ENCODE measurements at places on chromosomes 13 and 19.

DNA sequence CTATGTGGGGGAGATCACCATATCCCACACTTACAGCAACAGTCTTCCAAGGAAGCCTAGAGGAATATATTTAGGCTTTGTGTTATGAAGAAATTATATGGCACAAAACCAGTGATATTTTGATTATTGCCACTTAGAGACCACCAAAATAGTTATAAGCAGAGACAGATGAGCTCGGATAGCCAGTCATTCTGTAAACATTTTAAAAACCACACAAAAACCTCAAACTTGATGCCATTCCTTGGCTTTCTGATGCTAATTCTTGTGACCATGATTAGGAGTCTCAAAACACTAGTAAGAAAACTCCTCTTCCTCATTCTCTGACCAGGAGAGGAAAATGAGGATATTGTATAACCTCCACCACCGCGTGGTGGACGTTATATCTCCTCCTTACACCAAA is 496.4 kb downstream of the FOXO1 start:
- DNase-seq: no peak

DNA sequence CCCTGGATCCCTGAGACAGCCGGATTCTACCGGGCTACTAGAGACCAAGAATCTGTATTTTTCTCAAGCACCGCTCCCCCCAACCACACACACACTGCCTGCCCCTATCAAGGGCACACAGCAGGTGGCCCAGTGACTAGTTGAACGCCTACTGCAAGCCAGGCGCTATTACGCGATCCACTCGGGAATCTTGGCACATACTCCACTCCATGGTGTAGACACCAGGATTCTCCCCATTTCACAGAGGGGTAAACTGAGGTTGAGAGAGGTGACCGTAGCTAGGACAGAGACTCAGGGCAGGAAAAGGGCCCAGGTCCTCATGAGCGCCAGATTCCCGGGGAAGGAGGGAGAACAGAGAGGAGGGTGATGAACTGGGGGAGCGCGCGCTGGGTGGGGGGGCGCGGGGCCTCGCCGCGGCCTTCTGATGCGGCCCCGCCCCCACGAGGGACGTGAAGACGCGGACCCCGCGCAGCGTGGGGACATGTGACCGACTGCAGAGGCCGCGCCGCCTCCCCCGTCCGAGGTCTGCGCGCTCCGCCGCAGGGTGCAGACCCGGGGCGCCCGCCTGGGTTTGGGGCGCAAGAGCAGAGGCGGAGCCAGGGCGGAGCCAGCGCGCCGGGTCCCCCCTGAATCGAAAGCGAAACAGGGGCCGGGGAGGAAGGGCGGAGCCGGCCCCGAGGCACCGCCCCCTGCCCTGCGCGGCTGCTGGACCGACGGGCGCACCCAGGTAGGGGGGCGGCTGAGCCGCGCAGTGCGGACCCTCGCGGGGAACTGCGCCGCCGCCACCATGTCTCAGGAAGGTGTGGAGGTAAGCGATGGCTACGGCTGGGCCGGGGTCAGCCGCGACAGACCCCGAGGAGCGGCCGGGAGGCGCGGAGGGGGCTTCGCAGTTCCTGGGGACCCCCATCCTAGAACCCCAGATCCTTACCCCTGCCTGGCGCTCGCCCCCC is at the start of gene SHFL:
SHFL (plus strand) TSS at position 677 of the 950 bp plus-strand sequence; CDS start at position 788, 111 bp downstream.
- peak; percentile 47 for DNase-seq

DNA sequence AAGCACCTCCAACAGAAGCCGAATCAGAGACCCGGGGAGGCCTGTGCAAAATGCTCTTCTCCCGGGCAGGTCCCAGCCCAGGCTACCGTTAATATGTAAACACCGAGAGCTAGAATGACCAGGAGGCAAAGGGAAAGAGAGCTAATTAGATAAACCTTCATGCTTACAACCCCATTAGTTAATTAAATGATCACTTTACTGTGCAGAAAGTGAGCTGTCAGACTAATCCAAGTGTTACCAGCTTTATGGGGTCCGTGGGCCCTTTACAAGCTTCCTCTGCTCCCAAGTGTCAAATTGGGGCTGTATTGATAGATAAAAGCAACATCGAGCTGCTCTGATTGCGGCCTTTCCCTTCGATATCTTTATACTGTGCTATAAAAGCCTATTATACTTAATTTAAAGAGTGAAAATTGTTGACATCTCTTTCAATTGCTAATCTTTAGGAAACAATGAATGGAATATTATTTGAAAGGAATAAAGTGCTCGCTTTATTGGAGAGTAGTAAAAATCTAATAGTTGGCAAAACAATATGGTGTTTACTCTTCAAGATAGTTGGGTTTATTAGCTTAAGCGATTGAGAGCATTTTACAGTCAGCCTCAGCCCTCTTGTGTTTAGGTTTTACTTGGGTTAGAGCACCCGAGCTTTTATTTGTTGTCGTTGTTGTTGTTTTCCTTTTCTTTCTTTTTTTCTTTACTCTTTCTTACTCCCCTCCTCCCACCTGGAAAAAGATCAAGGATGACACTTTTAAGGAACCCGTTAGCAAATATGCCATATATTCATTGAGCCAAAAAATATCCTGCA is 189.3 kb upstream of the GPR12 start:
- no peak for DNase-seq

GRCh38 chr13:79709471-79709870 is 228.5 kb downstream of the NDFIP2 start:
- DNase-seq: no peak

DNA sequence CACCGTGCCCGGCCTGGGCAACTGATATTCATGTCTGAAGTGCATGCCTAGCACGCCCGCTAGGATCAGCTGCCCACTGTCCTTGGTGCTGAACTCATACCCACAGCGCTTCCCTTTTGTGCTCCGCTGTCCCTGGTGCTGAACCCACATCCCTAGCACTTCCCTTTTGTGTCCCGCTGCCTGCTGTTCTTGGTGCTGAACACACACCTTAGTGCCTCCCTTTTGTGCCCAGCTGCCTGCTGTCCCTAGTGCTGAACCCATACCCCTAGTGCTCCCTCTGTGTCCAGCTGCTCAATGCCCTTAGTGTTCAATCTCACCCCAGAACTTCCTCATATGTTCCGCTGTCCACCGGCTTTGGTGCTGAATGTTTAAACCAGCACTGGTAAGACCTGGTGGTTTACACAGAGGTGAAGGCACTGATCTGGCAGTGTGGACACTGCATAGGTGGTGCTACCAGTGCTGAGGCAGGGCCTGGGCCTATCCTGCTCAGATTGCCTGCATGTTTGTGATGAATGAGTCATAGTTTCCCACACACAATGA is 26.3 kb upstream of the SIGLEC11 start:
- DNase-seq: peak; percentile 17

DNA sequence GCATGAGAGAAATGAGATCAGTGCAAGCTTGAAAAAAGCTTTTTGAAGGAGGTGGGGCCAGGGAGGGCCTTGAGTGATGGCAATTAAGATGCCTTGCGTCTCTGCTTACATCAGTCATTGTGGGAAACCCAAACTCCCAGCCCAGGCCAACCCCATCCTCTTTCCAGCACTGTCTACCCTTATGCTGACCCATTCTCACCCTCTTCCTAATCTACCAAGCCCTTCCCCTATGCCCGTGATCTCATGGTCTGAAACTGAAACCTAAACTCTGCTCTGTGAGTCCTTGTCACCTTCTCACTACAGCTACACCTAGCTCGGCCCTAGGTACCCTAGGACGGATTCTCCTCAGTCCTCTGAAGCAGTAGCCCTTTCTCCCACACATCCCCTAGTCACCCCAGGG is 36.0 kb upstream of the SERP2 start:
- DNase-seq: no peak

DNA sequence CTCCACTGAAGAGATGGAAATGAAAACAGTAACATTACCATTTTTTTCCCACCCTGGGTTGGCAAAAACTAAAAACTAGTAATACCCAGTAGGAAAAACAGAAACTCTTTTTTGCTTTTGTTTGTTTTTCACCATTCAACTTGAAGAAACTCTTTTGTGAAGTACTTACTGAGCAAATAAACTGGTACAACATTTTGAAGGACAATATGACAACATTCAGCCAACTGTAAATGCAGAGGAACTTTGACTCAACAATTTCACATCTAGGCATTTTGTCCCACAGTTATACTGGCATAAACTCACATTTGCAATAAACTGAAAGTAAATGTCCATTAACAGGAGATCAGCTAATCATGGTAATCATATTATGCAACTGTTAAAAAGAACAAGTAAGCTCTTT is 152.5 kb downstream of the RNF17 start:
- DNase-seq: no peak

- no peak for DNase-seq
These were observed 1074.3 kb upstream of the PCDH9 start for GRCh38 chr13:68304286-68304893.

DNA sequence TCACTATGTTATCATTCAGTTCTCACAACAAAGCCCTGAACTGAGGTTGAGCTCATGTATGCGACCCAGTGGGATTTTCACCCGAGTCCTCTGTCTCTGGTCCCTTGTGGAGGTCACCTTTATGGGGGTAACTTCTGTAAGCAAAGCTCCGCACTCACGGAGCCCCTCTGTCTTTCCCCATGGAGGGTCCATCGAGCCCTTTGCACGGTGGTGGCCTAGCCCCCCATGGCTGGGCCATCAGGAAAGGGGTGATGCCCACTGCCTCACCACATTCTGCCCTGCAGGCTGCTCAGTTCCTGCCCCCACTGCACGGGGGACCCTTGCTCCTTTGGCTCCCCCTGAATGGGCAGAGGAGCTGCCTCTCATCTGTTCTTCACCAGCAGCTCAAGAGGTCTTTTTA is 39.6 kb downstream of the CHST8 start:
- no peak for DNase-seq

DNA sequence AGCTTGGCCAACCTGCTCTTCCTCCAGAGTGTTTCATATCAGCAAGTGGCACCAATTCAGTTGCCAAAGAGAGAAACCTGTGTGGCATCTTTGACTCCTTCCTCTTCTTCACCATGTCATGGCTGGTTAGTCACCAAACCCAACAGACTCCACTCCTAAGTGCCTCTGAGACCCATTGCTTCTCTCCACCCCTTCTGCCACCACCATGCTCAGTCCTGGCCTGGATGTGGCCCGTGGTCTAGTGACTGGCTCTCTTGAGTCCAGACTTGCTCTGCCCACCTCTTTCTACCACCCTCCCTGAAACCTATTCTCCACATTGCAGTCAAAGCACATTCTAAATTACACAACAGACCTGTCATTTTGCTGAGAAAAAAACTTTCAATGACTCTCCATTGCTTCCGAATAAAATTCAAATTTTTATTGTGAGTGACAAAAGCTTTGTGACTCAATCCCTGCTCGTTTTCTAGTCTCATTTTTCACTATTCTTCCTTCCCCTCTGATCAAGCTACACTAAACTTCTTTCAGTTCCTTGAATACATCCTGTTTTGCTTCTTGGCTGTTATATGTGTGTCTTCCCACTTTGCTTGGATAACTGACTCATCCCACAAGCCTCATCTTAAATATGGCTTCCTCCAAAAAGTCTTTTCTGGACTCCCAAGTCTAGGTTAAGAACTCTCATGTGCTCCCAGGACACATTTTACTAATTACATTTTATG is 12.0 kb upstream of the TNFSF11 start:
- DNase-seq: no peak

DNA sequence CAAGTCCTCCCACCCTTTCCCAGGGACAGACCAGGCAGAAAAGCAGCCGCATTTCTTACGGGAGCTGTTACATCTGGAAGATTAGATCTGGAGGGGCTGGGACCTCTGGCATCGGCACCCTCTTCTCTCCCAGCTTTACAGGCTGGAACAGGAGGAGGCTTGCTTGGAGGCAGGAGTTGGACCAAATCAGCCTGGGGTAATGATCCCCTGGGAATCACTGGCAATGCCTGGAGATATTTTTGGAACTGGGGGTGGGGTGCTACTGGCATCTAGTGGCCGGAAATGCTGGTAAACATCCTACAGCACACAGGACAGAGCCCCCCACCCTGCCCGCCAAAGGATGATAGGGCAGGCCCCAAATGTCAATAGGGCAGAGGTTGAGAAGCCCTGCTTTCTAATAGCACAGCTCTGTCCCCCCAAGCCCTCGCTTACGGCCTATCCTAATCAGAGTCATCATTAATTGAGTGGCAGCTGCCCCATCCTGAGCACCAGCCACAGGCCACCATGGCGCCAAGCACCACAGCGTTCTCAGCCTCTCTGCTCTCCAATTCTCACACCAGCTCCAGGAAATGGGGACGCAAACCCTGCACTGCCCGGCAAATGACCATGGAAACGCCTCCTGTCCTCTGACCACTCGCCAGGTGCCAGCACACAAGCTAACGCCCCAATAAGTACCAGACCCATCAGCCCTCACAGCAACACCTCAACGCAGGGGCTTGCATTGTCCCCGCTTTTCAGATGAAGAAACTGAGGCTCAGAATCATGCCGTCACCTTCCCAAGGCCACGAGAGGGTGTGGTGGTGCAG is 20.6 kb downstream of the LRRC4B start:
- peak; percentile 28 for DNase-seq

DNA sequence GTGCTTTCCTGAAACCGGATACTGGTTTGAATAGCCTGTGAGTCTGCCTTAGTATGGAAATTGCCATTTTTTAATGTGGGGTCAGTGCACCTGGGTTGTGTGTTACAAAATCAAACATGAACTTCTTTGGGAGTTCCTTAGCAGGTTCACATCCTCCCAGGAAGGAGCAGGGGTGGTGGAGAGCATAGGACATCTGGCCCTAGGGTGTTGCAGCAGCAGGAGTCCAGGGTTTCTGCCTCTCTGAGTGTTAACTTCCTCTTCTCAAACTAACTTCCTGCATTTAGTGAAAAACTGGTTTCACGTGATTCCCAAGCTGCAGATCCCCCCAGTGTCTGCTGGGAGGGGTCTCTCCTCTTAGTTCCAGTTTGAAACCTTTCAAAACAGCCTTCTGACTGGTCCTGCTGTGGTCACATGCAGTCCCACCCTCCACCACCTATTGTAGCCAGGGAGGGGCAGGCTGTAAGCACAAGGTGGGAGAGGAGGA is 7.2 kb downstream of the RNASEH2B start:
- no peak for DNase-seq

- DNase-seq: peak; percentile 36
These were observed 11.4 kb downstream of the NFIX start for GRCh38 chr19:13006431-13007281.

DNA sequence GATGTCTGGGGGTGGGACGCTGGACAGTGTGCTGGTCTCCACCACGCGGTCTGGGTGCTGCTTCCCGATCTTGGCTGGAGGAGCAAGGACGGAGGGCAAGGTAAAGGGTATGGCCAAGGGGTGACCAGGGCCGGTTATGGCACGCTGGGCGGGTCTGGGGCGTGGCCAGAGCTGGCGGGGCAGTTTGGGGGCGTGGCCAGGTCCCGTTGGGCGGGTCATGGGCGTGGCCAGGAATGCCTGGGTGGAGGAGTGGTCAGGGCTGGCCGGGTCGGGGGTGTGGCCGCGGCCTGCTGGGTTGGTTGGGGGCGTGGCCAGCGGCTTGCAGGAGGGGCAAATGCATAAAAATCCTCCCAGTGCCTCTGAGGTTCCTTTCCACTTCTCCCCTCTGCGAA is 19.2 kb downstream of the GPX4 start:
- DNase-seq: no peak
